ENCODE measurements at places on chromosomes 6 and 20.

DNA sequence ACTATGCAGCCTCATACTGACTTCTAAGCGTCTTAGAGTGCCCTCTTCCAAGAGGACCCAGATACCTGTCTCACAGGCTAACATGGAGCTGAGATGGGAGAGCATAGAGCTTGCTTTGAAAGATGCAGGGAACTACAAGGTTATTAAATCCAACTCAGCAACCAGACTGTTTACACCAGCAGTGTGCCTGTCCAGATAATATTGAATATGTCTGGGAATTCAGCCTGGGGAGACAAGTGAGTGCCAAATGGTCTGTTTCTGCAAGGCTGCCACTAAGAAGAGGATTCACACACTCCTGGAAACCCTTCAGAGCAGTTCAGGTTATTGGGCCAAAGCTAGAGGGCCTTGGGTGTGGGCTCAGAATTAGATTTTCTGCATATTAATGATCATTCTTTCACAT is 547.8 kb downstream of the PTPRT start:
- DNase-seq = no peak

DNA sequence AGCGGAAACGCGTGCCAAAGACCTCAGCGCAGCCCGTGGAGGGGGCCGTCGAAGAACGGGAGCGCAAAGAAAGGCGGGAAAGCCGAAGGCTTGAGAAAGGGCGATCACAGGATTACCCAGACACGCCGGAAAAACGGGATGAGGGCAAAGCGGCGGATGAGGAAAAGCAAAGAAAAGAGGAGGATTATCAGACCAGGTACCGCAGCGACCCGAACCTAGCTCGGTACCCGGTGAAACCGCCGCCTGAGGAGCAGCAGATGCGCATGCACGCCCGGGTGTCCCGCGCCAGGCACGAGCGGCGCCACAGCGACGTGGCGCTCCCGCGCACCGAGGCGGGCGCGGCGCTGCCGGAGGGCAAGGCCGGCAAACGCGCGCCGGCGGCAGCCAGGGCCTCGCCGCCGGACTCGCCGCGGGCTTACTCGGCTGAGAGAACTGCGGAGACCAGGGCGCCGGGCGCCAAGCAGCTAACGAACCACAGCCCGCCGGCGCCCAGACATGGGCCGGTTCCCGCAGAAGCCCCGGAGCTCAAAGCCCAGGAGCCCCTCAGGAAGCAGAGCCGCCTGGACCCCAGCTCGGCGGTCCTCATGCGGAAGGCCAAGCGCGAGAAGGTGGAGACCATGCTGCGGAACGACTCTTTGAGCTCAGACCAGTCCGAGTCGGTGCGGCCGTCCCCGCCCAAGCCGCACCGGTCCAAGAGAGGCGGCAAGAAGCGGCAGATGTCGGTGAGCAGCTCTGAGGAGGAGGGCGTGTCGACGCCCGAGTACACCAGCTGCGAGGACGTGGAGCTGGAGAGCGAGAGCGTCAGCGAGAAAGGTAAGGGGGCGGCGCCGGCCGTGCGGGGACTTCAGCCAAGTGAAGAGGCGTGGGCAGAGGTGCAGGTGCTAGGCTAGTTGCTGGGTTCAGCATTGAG is 296.2 kb downstream of the RIMS1 start:
- DNase-seq = peak; percentile 31

- peak; percentile 22 for DNase-seq
These were observed 72.5 kb upstream of the MYLIP start for GRCh38 chr6:16056263-16056870.

GRCh38 chr6:12311106-12311505 is 20.9 kb downstream of the EDN1 start:
- DNase-seq = peak; percentile 25

DNA sequence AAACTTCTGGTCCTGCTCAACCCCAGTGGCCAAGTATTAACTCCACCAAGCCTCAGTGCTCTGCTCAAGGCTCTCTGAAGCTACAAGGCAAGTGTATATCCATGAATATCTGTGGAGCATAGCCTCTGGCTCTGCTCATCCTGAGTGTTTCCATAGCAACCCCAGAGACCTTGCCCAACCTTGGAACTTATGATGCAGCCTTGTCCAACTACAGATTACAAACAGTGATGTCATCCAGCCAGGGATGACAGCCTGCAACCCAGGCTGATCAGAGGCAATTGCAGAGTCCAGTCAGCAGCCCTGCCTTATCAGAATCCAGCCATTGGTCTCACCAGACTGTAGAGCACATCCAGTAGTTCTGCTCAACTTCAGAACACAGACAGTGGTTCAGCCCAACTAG is 65.5 kb upstream of the SPACA1 start:
- DNase-seq = no peak

Data from EL (cell line).